ENCODE measurements at places on chromosomes 16 and 17.

- DNase-seq = no peak
Measured at GRCh38 chr17:44205962-44206824, 6.5 kb upstream of the ATXN7L3 start.

DNA sequence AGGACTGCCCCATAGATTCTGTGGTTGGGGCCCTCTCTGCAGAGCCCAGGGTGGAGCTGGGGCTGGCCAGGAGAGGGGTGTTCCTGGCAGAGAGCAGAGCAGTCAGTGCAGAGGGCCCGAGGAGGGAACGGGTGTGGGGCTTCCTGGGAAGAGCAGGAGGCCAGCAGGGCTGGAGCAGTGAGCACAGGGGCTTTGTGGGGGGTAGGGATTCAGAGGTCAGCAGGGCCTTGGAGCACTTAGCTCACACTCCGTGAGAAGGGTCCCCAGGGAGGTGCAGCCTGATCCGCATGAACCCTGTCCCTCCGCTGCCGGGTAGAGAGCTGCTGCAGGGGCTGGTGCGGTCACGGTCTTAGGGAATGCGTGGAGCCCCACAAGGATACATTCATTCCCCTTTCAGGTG is 113.0 kb upstream of the CIBAR2 start:
- no peak for DNase-seq

GRCh38 chr16:79816081-79816497 is 215.6 kb upstream of the MAF start:
- DNase-seq = no peak

GRCh38 chr17:79087428-79088143 is 13.0 kb downstream of the ENGASE start:
- DNase-seq = peak; percentile 58

DNA sequence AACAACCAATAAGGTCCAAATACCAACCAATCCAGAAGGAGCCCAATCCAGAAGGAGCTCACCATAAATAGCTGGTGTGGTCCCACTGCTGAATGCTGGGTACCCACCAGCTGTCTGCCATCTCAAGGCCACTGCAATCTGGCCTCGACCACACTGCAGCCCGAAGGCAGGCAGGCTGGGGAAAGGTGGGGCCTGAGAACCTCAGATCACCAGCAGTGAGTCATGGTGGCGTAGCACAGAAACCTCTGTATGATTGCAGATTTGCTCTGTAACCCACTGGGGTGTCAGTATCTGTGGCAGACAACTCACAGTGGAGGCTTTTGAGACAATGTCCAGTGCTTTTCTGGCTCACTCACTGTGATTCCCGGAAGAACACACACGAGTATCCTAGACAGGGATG is 14.7 kb upstream of the CMTR2 start:
- no peak for DNase-seq

- no peak for DNase-seq
Measured at GRCh38 chr16:74738113-74738541, 36.5 kb downstream of the FA2H start.

GRCh38 chr17:41681776-41682175 is 6.9 kb upstream of the EIF1 start:
- no peak for DNase-seq

GRCh38 chr17:13256545-13256944 is 238.7 kb upstream of the ELAC2 start:
- no peak for DNase-seq

- no peak for DNase-seq
Measured at GRCh38 chr17:52149626-52150025, 8.9 kb downstream of the CA10 start.

GRCh38 chr16:1650131-1650530 is 27.9 kb upstream of the JPT2 start:
- no peak for DNase-seq

DNA sequence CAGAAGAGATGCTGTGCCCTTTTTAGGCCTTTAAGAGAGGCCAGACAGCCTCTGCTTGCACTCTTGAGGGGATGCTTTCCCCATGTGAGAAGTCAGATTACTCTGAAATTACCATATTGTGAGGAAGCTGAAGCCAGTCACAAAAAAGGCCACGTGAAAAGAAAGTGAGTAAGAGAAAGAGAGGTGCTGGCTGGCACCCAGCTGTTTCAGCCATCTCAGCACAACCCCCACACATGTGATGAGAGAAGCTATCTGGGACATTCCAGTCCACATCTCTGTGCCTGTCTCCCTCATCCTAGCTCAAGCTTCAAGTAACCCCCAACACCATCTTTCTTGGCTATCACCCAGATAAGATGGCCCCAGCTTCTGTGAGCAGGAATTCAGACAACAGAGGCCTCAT is 131.4 kb downstream of the HS3ST2 start:
- no peak for DNase-seq

GRCh38 chr16:85563034-85563433 is 50.1 kb upstream of the GSE1 start:
- DNase-seq = no peak

DNA sequence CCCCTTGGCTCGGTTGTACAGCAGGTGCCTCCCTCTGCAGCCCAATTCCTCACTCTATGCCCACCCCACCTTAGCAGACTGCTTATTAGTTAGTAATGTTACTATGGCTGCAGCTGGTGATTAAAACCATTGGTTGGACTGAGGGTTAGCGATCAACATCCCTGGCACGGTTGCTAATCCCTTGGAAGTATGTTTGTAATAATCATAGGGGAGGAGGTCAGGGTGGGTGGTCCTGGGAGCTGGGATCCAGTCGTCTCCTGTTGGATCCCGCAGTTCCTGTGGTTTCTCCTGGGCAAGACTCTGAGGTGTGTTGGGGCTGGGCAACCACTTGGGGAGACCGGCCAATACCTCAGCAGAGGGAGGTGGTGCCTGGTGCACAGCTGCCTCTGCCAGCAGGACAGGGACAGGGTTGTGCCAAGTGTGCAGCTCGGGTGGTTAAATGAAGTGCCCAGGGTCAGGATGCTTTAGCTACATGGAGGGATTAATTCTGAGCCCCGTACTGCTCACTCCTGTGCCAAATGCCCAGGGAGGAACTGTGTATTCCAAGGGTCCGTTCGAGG is 38.0 kb downstream of the FZD2 start:
- no peak for DNase-seq

- no peak for DNase-seq
Measured at GRCh38 chr17:32141679-32142037, 644 bp upstream of the RHOT1 start.

- no peak for DNase-seq
Measured at GRCh38 chr17:62112229-62112628, 47.2 kb upstream of the MED13 start.

DNA sequence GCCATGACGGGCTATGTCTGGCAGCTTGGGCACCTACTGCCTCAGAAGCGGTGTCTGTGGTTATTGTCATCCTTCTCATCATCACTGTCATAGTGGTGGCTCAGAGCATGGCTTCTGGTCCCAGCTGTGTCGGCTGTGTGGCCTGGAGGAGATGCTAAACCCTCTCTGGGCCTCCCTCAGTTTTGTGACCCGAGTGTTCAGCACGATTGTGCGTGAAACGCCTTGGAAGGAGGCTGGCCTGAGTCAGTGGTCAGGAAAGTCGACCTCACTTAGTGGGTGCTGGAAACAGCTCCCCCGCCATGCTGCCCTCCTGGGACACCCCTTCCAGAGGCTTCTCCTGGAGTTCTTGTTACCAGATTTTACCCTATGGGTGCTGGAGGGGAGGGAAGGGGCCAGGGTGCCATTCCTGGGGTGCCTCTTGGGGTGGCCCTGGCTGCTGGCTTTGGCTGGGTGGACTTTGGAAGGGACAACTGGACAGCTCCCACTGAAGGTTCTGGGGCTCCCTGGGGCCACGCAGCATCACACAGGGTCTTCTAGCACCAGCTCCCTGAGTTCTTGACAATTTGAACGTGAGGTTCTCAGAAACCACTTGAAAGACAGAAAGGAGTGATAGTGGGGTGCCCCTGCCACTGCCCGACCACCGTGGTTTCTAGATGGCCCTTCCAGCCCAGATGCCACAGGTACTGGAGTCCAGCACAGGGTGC is 226.5 kb upstream of the GSE1 start:
- DNase-seq = no peak

DNA sequence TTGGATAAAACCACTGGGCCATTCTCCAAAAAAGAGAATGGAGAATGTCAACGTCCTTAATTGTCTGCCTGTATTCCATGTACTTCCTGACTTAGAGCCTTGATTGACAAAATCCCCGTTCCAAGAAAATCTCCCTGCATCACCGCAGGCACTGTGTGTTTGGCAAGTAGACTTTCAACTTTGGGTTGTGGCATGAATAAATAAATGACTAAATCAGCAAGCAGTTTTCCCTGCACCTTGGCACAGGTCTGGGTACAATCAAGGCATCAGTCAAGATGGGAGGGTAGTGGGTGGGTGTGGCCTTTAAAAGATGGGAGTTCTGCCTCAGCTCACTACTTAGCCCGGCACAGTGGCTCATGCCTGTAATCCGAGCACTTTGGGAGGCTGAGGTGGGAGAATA is 248.5 kb upstream of the RPL38 start:
- DNase-seq = no peak

- no peak for DNase-seq
Measured at GRCh38 chr17:82856361-82856760, 16.5 kb upstream of the ZNF750 start.

GRCh38 chr17:38735161-38735997 is 5.2 kb downstream of the CISD3 start:
- DNase-seq = peak; percentile 56
